ENCODE measurements at places on chromosomes 3 and 15. TPM values are rescaled to one million over a fixed set of nuclear protein-coding genes. Genes with fewer than 3 reads are reported as not detected.

PTH1R gene
- not detected for total RNA-seq

GP5 gene
- total RNA-seq: 0.29 TPM

CORO2B gene
- total RNA-seq: 10.9 TPM

NANOGP8 gene
- total RNA-seq: not detected

UQCC5 gene
- total RNA-seq: 0.97 TPM

CYP11A1 gene
- total RNA-seq: not detected

RAB43 gene
- total RNA-seq: 39.2 TPM

DNA sequence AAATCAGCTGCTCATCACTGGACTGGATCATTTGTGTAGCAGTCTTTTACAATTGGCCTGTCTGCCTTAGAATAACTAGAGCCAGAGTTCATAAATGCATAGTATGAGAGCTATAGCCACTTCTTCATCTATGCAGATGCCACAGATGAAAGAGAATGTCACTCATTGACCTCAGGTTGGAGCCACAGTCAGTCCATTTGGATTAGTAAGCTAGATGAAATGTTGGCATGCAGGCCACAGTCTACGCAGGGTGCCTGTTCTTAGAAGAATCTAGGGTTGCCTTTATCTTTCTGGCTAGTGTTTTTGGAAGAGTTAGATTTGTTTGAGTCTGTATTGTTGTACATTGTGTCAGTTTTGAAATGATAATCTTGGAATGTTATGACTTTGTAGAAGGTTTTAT, 25.4 kb upstream of the EDEM1 start:
- DNase-seq: no peak

GRCh38 chr3:75254685-75255084, 409.4 kb upstream of the FRG2C start:
- no peak for DNase-seq

GRCh38 chr15:31360843-31361763, 34.5 kb downstream of the KLF13 start:
- DNase-seq: no peak

DNA sequence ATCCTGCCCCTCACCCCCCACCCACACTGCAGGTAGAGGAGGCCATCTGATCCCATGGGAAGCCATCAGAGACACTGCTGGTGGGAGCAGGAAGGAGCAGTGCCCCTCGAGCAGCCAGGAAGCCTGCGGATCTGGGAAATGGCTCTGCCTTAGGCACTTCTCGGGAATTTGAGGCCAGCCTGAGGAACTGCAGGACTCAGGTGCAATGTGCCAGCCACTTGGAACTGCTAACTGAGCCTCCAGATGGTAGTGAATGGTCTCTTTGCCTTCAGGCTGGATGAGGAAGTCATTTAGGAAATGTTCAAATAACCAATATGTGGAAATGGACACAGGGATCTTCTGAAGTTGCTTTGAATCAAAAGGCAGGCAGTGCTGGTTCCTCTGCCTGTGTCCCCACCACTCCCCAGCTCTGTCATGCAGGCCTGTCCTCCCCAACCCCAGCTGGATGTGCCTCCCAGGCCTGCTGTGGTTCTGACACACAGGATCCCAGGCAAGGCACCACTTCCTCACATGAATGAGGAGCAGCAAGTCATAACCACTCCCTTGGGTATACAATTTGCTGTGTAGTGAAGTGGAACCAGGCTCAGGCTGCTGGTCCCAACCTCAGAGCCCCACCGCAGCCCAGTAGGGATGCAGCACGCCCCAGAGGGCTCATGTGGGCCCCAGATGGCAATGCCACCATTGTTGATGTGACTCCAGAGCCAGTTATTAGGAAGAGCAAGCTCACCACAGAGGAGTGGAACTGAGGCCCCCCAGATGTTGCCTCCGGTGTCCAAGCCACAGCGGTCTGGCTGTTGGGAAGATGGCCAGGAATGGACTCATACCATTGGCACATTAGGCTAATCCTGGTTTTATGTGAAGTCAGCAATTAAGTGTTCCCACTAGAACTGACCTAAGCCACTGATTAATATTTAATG, 46.5 kb upstream of the LIMD1 start:
- no peak for DNase-seq

DNA sequence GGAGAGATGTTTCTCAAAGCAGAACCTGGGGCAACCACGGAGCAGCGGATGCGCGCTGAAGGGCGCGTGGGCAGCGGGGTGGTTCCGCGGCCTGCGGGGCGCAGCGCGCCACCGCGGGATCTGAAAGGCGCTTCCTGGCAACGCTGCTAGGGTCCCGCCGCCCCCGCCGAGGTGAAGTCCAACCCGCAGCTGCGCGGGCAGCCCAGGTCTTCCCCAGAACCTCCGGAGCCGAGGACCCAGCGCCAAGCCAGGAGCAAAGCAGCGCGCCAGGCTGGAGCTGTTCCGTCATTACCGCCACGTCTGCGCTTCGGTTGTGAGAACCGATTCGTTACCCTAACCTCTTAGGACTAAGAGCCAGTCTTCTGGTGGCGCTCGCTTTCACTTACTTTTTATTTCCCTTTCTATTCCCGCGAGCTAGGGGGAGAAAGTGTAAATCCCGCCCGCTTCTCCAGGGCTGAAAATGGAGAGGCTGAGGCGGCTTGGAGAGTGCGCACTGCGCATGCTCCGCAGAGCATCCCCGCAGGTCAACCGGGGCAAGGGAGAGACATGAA, 3.2 kb upstream of the GABRG3 start:
- DNase-seq: no peak

GRCh38 chr15:68209735-68210408, 4.7 kb upstream of the CALML4 start:
- DNase-seq: no peak

DNA sequence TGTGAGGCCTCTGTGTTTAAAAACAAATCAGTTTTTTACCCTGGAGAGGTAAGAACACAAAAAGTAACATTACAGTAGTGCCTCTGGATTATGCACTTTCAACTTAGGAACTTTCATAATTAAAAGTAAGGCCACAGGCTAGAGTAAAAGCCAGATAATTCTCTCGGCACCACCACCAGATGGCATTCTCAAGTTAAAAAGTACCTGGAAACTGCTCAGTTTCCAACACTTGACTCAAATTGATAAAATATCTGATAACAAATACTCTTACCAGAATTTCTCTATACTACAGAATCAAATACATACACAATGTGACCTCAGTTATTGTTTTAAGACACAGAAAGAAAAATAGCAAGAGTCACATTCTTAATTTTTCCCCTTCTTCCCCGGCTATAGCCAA, 19.9 kb downstream of the SPICE1 start:
- DNase-seq: no peak

DNA sequence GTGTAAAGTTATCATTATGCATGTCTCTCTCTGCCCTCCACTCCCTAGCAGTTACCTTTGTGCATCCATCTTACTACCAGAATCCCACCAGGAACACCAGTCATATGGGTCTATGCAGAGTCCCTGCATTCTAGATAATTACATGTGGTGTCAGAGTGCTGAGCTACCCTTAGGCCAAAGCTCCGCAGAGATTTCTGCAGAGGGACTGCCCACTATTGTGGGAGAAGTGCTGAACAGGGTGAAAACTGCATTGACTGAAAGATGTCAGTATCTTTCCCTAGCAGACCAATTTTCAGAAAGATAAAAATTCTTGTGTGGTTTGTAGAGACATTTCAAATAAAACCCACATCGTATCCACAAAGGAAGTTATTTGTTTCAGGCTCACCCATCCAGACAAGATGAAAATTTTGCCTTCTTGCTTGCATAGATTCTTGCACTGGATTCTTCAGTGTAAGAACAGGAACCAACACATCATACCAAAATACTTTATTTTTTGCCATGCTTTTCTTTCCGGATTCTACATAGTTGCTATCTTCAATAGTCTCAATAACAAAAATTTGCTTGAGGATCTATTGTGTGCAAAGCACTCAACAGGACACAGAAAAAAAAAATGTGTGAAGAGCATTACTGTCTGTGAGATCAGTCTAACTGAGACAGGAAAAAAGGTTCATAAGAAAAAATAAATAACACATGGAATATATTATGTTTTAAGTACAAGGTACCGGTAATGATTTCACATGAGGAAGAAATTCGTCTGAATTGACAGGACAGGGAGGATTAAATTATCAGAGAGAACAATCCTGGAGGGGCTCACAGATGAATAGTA, 32.0 kb upstream of the CCDC80 start:
- no peak for DNase-seq

DNA sequence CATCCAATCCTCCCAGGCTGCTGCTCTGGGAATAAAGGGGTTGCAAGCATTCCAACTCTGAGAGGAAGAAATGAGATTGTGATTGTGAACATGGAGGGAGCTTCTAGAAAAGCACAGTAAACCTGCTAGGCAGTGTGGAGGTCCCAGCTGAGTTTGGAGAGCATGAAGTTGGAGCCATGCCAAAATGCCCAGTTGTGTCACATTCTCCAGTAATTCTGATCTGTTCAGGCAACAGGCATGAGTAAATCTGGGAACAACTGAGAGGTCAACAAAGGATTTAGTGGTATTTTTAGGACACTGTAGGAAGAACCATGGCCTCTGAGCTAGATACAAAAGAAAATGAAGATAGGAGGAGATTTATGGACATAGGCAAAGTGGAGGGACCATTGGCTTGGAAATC, 74.7 kb downstream of the CYP19A1 start:
- no peak for DNase-seq

DNA sequence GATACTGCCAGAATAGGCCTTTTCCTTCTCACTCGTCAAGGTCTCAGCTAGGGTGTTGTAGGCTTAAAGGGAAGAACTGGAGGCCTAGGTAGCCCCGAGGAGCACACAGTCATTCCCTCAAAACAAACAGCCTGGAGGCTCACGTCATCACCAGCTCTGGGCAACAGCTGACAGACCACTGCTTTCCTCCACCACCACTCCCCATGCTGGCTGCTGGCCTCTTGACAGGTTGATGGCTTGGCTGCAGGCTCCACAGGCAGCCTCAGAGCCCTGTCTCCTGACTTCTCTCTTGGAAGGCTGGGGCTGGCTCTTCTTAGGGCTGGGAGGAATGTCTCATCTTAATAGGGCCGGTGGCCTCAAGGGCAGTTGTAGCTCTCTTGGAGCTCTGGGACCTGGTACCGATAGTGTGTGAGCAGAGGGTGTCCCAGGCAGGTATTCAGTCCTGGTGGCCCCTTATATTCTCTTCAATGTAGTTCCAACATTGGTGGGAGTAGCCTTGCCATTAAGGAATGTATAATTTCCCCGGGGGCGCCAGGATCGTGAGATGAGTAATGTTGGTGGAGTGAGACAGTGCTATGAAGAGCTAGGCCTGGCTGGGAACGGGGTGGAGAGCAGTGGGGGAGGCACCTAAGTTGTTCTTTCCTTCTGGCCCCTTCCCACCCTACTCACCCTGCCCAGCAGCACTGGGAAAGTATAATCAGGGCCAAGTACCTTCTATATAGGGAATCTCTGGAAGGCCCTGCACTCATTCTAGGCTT, 6.1 kb upstream of the AP2M1 start:
- DNase-seq: no peak

DNA sequence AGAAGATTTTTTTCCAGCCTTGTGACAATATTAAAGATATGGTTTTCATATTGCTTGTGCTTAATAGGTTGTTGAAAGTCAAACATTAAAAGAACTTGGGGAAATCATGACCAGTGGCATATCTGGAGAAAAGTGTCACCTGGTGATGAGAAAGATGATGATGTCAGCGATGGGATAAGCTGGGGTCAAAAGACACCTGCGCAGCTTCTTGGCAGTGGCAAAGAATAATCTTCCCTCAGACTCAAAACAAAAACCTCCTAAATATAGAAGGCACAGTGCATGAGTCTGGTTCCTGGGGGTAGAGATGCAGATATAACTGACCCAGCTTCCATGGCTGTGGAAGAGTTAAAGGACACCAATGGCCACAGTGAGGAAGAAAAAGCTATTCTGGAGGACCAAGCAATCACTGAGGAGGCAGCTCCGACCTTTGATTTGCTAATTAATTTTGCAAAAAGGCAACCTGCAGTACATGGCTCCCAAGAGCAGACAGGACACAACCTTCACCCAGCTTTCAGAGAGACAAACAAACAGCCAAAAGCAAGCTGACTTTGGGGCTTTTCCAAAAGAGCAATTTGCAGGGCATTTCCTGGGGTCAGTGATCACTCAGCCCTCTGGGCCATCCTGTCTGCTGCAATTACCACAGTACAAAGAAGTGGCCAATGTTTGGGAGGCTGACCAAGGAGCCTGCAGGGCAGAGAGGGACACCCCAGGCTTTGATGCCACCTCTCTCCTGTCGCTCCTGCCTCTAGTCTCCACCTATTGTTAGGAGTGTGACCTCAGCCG, 17.6 kb upstream of the SEMA5B start:
- no peak for DNase-seq

DNA sequence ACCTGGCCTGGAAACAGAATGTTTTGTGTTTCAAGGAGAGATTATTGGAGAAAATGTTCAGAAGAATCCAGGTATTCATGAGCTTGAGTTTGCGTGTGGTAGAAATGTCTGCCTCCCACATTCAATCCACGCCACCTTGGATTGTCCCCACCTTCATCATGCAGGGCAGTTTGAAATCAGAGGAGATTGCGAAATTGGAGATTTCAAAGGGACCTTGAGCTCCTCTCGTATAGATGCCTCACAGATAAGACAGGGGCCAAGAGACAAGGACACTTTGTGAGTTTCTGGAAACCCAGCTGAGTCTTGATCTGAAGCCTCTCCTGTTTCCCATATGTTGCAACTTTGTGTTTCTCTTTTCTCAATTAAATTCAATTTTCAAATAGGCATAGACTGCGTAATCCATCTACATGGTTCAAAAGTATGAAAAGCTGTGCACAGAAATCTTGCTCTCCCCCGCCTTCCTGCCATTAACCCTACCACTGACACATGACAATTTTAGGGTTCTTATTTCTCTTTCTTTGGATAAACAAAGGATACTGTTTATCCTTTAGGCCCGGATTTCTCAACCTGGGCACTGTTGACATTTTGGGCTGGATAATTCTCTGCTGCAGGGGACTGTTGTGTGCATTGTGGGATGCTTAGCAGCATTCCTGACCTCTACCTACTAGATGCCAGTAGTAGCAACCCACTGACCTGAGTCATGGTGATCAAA, 53.8 kb downstream of the CMTM8 start:
- DNase-seq: no peak
